Stimulated activated memory B cell treated with anti-CD40 and anti-IgM and Interleukin-4, amounts not matched to agents 10 μg/mL and 1 μg/mL and 100 μg/mL, for 72 hours (primary cell): ENCODE measurements at places on chromosomes 5 and 9.

GRCh38 chr5:1161833-1162229 is 39.6 kb upstream of the SLC6A19 start:
- ATAC-seq: no peak

GRCh38 chr5:96821260-96821916 is 13.6 kb upstream of the ERAP1 start:
- no peak for ATAC-seq

DNA sequence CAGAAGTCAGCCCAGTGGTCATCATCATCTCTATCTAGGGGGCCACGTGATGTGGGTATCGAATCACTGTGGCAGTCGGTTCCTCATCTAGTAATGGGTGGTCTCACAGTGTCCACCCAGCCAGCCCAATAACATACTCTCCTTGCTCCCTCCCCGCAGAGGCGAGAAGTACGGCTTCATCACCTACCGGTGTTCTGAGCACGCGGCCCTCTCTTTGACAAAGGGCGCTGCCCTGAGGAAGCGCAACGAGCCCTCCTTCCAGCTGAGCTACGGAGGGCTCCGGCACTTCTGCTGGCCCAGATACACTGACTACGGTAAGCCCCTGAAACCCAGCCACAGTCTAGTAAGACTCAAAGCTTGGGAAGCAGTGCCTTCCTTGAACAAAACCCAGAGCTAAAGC is 99.0 kb downstream of the PDE6A start:
- ATAC-seq: no peak

DNA sequence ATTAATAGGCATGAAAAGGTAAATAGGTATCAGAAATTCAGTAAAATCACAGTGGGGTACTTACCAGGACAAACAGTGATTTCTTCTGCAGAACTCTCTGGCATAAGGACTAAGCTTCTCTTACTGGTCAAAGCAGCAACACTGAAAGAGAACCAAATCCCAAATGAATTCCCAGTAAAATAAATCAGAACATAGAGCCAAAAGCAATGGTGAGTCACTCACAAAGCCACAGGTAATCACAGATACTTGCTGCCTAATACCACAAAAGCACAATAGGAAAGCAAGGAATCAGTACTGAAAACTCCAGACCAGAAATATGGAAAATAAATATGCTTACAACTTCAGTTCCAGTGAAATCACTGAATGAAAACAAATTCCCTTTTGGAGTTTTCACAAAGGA is 50.7 kb downstream of the UIMC1 start:
- no peak for ATAC-seq

DNA sequence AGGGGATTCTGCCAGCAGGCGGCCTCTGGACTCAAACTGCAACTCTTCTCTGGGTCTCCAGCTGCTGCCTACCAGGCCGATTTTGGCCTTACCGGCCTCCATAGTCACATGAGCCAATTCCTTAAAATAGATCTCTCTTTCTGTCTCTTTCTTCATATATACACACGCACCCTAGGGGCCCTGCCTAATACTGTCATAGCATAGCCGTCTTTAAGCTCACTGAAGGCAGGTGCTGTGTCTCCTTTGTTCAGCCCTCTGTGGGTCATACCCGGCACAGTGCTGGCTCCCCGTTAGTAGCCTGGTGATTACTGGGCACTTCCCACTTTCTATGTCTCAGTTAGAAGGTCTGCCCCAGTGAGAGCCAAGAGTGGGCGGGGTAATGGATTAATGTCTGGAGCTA is 140.9 kb downstream of the HSPA4 start:
- no peak for ATAC-seq

- peak; percentile 41 for ATAC-seq
These were observed 183.2 kb downstream of the FRMD3 start for GRCh38 chr9:83355024-83355444.

GRCh38 chr5:32272746-32273145 is 40.0 kb downstream of the MTMR12 start:
- ATAC-seq: no peak

DNA sequence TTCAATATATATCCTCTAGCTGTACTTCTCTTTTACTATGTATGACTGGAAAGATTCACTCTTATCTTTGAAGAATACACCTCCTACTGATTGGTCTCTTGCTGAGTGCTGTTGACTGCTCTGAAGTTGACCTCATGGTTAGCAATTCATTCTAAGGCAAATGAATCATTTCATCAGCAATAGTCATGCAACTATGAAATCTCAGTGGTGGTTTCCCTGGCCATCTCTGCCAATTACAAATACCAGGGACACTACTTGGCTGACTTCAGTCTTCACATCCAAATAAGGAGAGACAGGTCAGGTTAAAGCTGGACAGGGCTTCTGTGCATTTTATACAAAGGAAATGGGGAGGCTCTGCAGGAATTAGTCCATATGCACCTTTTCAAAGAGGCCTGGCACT is 333.5 kb upstream of the ACTBL2 start:
- ATAC-seq: no peak

GRCh38 chr5:96354237-96354636 is 78.8 kb downstream of the PCSK1 start:
- no peak for ATAC-seq

- ATAC-seq: no peak
These were observed 61.6 kb upstream of the SPRY4 start for GRCh38 chr5:142386137-142387023.

DNA sequence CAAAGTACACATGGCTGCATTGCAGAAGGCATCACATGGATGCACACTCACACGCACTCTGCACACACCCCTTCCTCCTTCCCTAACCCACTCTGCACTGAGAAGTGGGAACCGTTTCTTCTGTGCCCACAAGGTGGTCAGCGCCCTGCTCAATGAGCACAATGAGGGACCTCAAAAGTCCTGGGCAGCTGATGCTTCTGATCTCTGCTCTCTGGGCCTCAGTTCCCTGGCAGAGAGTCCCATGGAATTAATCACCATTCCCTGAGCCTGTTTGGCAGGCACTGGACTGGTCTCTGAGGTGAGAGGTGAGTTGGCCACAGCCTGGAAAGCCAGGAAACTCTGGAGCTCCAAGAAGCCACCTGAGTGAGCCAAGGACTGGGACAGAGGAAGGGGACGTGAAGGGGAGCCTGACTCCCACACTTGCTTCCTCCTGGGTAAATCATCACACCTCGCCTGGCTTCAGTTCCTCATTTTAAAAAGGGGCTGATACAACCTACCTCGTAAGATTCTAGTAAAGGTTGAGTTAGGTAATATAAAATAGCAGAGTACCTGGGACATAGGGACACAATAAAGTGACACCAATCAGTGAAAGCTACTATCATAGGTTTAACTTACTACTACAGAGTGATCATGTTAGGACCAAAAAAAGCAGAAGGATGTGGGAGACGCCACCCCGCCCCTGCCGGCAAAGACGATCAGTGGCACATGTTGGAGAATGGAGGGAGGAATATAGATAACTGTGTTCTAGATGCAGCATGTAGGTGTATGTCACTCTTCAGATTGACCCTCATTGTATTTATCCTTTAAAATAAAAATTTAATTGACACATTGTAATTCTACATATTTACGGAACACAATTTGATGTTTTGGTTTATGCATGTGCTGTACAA is 21.1 kb upstream of the IGFBPL1 start:
- peak; percentile 69 for ATAC-seq

DNA sequence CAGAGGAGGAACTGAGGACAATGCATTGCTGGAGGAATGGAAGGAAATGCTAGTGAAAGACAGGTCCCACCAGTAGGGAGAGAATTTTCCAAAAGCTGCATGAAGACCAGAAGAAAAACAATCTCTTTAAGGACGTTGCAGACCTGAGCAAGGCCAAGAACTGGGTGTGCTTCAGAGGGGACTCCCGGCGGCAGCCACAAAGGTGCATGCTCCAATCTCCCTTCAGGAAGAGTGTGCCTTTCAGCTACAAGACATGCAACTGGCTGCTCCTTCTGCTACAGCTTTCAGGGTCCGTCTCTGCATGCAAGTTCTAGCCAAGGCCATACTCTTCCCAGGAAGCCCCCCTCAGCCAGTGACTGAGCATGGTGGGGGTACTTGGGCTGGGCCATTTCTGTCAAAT is 62.9 kb downstream of the SFXN1 start:
- no peak for ATAC-seq

DNA sequence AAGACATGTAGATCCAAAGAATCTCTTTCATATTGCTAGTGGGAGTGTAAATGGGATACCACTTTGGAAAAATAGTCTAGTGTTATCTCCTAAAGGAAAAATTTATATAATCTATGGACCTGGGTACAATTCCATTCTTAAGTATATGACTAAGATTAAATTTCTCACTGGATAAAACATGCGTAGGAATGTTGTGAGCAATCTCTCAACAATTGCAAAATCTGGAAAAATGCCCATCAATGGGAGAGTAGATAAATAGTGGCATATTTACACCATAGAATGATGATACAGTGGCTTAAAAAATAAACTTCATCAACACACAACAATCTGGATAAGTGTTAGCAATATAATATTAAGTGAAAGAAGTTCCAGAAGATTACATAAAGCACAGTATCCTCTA is 469.5 kb downstream of the MAN2A1 start:
- no peak for ATAC-seq

GRCh38 chr9:33453999-33454660 is 6.7 kb upstream of the AQP3 start:
- no peak for ATAC-seq

- ATAC-seq: no peak
These were observed 18.1 kb upstream of the LPCAT1 start for GRCh38 chr5:1541702-1542400.

GRCh38 chr9:129414377-129414992 is 206.4 kb downstream of the C9orf50 start:
- no peak for ATAC-seq

DNA sequence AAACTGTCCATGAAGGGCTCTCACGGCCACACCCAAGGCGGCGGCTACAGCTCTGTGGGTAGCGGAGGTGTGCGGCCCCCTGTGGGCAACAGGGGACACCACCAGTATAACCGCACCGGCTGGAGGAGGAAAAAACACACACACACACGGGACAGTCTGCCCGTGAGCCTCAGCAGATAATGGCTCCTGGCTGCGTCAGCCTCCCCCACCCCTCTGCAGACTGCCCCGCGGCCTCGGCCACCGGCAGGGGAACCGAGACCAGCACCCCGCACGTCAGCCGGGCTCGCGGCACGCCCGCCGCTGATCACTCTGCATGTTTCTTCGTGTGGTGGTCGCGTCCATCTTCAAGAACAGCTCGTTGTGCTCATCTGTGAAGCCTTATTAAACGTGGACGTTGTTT is 41.5 kb downstream of the TENT4A start:
- no peak for ATAC-seq

GRCh38 chr9:136694872-136695247 is 7.6 kb upstream of the AGPAT2 start:
- no peak for ATAC-seq

DNA sequence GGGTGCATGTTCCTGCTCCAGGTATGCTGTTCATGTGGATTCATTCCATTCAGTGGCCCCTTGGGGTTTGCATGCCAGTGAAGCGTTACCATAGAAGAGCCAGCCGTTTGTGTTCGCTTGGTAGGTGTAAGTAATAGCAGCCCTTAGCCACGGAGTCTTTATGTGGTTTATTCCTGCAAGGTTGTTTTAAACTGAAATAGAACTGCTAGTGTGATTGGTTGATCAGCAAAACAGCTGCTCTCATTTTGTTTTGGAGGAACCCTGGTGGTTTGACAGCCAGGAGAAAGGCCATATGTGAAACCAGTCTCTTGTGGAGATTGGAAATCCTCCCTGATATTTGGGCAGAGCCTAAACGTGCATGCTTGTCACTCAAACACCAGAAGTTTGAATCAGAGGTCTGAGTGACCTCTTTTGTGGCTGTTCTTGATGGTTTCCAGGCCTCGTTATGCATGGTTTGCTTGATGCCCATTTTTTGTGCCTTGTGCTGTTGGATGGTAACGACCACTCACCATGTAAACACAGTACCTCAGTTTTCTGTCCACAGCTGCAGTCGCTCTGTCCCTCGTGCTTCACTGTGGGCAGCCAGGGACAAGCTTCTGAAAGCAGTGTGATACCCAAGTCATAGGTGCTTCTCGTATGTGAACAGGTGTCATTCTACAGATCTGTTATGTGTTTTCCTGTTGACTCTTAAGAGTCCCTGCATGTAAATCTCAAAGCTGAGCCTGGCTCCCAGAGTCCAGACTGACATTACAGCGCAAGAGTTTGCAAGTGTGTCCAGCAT is 58.3 kb upstream of the NXNL2 start:
- ATAC-seq: no peak

GRCh38 chr5:146920351-146920881 is 41.9 kb upstream of the PPP2R2B start:
- no peak for ATAC-seq

GRCh38 chr9:128882677-128883603 is 1.0 kb downstream of the LRRC8A start:
- no peak for ATAC-seq

DNA sequence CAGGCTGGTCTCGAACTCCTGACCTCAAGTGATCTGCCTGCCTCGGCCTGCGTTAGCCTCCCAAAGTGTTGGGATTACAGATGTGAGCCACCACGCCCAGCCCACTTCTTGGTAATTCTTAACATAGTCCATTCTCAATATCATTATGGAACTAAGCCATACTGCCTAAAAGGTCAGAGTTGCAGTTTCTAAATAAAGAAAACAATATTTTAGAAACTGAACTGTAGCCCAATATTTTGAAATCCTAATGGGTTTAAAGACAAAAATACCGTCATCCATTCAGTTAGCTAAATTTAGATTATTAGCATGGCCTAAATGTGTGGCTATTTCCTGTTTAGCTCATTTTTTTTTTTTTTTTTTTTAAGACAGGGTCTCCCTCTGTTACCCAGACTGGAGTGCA is 99.5 kb downstream of the USP20 start:
- ATAC-seq: peak; percentile 63

DNA sequence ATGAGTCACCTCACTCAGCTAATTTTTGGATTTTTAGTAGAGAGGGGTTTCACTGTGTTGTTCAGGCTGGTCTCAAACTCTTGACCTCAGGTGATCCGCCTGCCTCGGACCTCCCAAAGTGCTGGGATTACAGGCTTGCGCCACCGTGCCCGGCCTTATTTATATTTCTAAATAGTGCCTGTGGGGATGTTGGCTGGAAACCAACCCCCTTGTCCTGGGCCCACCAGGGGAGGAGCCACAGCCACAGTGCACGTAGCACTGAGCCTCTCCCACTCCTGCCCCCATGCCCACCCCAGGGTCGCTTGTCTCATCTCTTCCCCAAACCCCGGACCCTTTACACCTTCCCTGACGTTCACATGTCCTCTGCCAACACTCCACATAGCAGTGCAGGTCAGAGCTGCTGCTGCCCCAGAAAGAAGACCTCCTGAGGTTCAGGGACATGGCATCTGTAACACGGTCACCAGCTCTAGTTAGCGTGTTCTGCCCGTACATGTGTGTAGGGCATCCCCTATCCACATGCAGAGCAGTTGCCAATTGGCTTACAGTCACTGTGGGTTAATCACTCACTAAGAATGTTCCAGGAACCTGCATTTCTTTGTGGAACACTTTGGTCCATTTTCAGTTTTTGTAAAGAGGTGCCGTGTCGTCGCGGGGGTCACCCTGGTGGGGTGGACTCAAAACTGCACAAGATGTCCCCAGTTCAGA is 10.2 kb upstream of the MRPS2 start:
- no peak for ATAC-seq

- peak; percentile 17 for ATAC-seq
These were observed at the start of gene EPB41L4A for GRCh38 chr5:112419164-112419985. EPB41L4A (minus strand) TSS chr5:112419277; CDS start chr5:112419039, 238 bp downstream.

- ATAC-seq: no peak
These were observed 369.2 kb upstream of the CCNH start for GRCh38 chr5:87781976-87782375.

GRCh38 chr5:163475411-163475810 is 15.0 kb downstream of the HMMR start:
- no peak for ATAC-seq
